Central memory CD8-positive, alpha-beta T cell (primary cell): ENCODE measurements at places on chromosomes 5 and 9.

- H3K4me3 ChIP-seq, result no peak overlapping the region
- H3K4me1 ChIP-seq, result no peaks in the 10 kb centered on the region
- no peak overlapping the region for H3K27ac ChIP-seq
- no peaks in the 10 kb centered on the region for H3K36me3 ChIP-seq
- no peak for DNase-seq
- no peaks in the 10 kb centered on the region for H3K27me3 ChIP-seq
These were observed 56.4 kb upstream of the TMC1 start for GRCh38 chr9:72464857-72465592.

DNA sequence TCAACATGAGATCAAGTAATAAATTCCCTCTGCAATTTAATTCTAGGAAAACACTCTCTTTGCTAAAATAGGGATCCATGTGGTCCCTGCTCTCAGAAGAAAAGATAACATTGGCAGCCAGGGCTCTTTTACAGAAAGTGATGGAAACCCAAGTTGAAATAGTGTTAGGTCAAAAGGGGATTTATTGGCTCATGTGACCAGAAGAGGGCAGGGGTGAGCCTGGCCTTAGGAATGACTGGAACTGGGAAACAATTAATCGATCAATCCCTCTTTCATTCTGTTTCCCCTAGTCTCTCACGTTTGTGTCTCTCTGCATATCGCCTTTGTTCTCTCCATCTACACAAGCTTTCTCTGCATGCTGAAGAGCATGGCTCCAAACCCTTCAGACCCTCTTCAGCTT is 58.3 kb upstream of the ALDH1B1 start:
- DNase-seq, result no peak
- no peaks in the 10 kb centered on the region for H3K4me1 ChIP-seq
- H3K36me3 ChIP-seq, result no peaks in the 10 kb centered on the region
- H3K27ac ChIP-seq, result no peak overlapping the region
- peaks cover 16% of the 10 kb centered on the region for H3K27me3 ChIP-seq

- no peak overlapping the region for H3K4me3 ChIP-seq
- no peaks in the 10 kb centered on the region for H3K27me3 ChIP-seq
- no peak for DNase-seq
- peaks cover 59% of the 10 kb centered on the region for H3K36me3 ChIP-seq
These were observed 33.4 kb downstream of the LPCAT1 start for GRCh38 chr5:1490376-1490775.

GRCh38 chr5:115738830-115739229 is 77.6 kb downstream of the CDO1 start:
- H3K36me3 ChIP-seq, result peaks cover 1% of the 10 kb centered on the region
- no peaks in the 10 kb centered on the region for H3K4me1 ChIP-seq
- H3K27me3 ChIP-seq, result peaks cover 61% of the 10 kb centered on the region
- no peak overlapping the region for H3K4me3 ChIP-seq
- no peak for DNase-seq

GRCh38 chr5:180294913-180295555 is 3.2 kb upstream of the MAPK9 start:
- H3K36me3 ChIP-seq, result peaks cover 18% of the 10 kb centered on the region
- H3K4me3 ChIP-seq, result no peak overlapping the region
- H3K27me3 ChIP-seq, result peaks cover 7% of the 10 kb centered on the region
- no peak for DNase-seq
- H3K4me1 ChIP-seq, result peaks cover 34% of the 10 kb centered on the region

- no peaks in the 10 kb centered on the region for H3K27me3 ChIP-seq
- peaks cover 63% of the 10 kb centered on the region for H3K4me1 ChIP-seq
- peaks cover 21% of the 10 kb centered on the region for H3K36me3 ChIP-seq
- peak overlapping the region; percentile 86 for H3K4me3 ChIP-seq
These were observed 21.1 kb upstream of the TERT start for GRCh38 chr5:1315709-1316587.

GRCh38 chr9:89380437-89381307 is 62.4 kb downstream of the SECISBP2 start:
- H3K27me3 ChIP-seq, result no peaks in the 10 kb centered on the region
- DNase-seq, result no peak
- H3K4me3 ChIP-seq, result no peak overlapping the region
- H3K4me1 ChIP-seq, result peaks cover 31% of the 10 kb centered on the region
- H3K27ac ChIP-seq, result no peak overlapping the region

DNA sequence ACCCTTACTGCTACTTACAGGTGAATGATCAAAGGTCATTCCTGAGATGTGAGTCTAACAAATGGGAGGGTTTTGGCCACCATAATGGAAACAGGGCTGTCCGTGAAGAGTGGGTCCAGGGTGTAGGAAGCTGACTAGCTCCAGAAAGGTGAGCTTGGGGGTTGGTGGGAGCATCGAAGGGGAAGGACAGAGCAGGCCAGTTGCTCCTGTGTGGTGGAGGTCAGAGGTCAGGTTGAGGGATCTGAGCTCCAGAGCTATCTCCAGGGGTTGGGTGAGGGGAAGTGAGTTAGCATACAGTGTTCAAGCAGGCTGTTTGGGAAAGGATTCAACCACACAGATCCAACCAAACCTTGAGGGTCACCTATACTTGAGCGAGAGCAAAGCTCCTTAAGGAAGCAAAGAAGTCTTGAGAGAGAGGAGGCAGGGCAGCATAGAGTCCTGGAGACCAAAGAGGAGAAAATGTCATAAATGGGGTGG is 18.7 kb upstream of the GLDC start:
- no peaks in the 10 kb centered on the region for H3K4me1 ChIP-seq
- H3K4me3 ChIP-seq, result no peak overlapping the region
- no peak overlapping the region for H3K27ac ChIP-seq
- no peak for DNase-seq
- peaks cover 2% of the 10 kb centered on the region for H3K36me3 ChIP-seq

DNA sequence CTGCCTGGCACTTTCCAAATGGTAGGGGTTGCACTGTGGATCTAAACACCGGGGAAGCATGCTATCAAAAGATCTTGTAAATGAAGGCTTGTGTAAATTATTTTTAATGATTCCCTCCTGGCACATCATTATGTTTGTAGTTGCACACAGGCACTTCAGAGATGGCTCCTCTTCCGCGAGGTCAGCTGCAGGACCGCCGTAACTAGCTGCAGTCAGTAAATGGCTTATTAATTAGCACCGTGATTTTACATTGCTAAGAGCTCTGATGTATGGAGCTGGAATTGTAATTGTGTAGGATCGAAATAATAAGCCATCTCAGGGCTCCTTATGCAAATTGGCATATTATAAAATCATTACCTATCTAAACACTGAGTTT is 397.6 kb upstream of the IRX1 start:
- no peaks in the 10 kb centered on the region for H3K4me1 ChIP-seq
- H3K36me3 ChIP-seq, result no peaks in the 10 kb centered on the region
- H3K27me3 ChIP-seq, result no peaks in the 10 kb centered on the region

GRCh38 chr9:96459268-96460007 is 9.5 kb downstream of the HABP4 start:
- no peak overlapping the region for H3K4me3 ChIP-seq
- no peaks in the 10 kb centered on the region for H3K27me3 ChIP-seq
- no peak for DNase-seq
- H3K4me1 ChIP-seq, result no peaks in the 10 kb centered on the region
- peaks cover 9% of the 10 kb centered on the region for H3K36me3 ChIP-seq

GRCh38 chr9:4583001-4583400 is 79.1 kb upstream of the PLPP6 start:
- H3K4me1 ChIP-seq, result peaks cover 4% of the 10 kb centered on the region
- no peak overlapping the region for H3K27ac ChIP-seq
- H3K4me3 ChIP-seq, result no peak overlapping the region
- no peaks in the 10 kb centered on the region for H3K27me3 ChIP-seq
- H3K36me3 ChIP-seq, result no peaks in the 10 kb centered on the region
- no peak for DNase-seq

DNA sequence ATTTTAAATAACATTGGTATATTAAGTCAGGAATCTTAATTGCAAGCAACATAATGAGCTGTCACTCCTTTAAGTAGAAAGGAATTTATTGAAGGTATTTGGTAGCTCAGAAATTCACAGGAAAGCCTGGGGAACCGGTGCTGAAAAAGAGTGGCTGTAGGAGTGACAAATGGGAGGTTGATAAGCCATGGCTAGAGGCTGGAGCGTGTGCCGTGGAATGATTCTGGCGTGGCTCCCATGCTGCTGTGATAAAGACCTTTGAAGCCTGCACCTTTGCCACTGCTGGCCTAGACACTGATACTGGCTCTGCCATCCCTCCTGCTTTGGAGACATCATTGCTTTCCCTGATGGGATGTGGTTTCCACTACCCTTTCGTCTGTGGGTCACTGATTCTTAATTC is 65.7 kb upstream of the ATG10 start:
- DNase-seq, result no peak
- no peak overlapping the region for H3K4me3 ChIP-seq
- H3K36me3 ChIP-seq, result no peaks in the 10 kb centered on the region
- no peak overlapping the region for H3K27ac ChIP-seq
- H3K4me1 ChIP-seq, result no peaks in the 10 kb centered on the region
- H3K27me3 ChIP-seq, result no peaks in the 10 kb centered on the region

DNA sequence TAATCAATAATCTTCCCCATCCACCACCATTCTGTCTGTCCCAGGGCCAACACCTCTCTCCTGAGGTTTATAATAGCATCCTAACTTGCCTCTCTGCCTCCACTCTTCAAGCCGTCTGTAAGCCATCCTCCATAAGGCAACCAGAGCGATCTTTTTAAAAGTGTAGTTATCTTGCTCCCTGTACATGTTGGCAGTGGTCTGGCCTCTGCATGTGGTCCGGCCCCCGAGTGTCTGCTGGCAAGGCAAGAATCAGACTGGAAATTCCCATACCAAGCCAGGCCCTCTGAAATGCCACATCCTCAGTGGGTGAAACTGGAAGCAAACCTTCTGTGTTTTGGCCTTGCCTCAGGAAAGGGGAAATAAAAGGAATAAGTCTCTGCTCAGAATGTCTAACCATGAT is 17.0 kb downstream of the TTLL11 start:
- peaks cover 5% of the 10 kb centered on the region for H3K4me1 ChIP-seq
- H3K27ac ChIP-seq, result no peak overlapping the region
- H3K36me3 ChIP-seq, result peaks cover 1% of the 10 kb centered on the region
- no peaks in the 10 kb centered on the region for H3K27me3 ChIP-seq

DNA sequence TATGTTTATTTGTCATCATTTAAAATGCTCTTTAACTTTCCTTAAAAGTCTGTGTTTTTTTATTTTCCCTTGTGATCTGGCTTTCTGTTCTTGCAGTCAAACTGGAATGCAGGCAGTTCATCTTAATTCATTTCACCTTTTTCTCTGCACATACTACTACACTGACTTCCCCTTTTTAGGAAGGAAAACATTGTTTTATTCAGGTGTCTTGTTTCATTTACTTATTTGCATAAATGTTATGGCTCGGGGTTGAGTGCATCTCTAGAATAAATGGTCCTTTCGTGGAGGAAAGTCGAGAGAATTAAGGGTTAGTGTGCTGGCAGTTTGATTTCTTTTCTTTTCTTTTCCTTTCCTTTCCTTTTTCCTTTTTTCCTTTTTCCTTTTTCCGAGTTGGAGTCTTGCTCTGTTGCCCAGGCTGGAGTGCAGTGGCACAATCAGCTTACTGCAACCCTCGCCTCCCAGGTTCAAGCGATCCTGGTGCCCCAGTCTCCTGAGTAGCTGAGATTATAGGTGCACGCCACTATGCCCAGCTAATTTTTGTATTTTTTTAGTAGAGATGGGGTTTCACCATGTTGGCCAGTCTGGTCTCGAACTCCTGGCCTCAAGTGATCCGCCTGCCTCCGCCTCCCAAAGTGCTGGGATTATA is 76.0 kb upstream of the LRRC70 start:
- H3K4me3 ChIP-seq, result no peak overlapping the region
- H3K4me1 ChIP-seq, result no peaks in the 10 kb centered on the region
- H3K27me3 ChIP-seq, result no peaks in the 10 kb centered on the region
- no peak for DNase-seq
- peaks cover 13% of the 10 kb centered on the region for H3K36me3 ChIP-seq

DNA sequence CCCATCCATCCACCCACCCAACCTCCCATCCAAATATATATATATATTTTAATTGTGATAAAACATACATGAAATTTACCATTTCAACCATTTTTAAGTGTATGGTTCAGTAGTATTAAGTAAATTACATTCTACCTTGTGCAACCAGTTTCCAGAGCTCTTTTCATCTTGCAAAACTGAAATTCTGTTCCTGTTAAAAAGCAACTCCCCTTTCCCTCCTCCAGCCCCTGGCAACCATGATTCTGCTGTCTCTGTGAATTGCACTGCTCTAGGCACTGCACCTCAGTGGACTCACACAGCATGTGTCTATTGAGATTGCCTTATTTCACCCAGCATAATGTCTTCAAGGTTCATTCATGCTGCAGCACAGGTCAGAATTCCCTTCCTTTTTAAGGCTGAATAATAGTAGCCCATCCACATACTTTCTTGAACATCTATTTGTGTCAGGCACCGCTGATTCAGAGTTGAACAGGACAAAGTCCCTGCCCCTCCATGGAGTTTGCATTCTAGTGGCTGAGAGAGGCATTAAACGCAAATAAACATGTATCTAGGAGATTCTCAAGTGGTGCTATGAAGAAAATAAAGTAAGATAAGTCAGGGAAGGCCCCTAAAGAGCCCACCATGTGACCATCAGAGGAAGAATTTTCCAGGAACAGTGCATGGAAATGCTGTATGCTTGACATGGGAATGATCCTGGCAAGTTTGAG is 24.0 kb downstream of the CSF1R start:
- H3K36me3 ChIP-seq, result no peaks in the 10 kb centered on the region
- peaks cover 8% of the 10 kb centered on the region for H3K4me1 ChIP-seq
- no peak overlapping the region for H3K27ac ChIP-seq

GRCh38 chr9:19479874-19480273 is 71.1 kb downstream of the ACER2 start:
- H3K4me3 ChIP-seq, result no peak overlapping the region
- DNase-seq, result no peak
- no peaks in the 10 kb centered on the region for H3K36me3 ChIP-seq
- no peaks in the 10 kb centered on the region for H3K4me1 ChIP-seq
- H3K27ac ChIP-seq, result no peak overlapping the region
- peaks cover 45% of the 10 kb centered on the region for H3K27me3 ChIP-seq

GRCh38 chr5:14339468-14339867 is 196.3 kb downstream of the TRIO start:
- peaks cover 2% of the 10 kb centered on the region for H3K36me3 ChIP-seq
- no peaks in the 10 kb centered on the region for H3K27me3 ChIP-seq
- no peak for DNase-seq
- no peak overlapping the region for H3K27ac ChIP-seq
- no peaks in the 10 kb centered on the region for H3K4me1 ChIP-seq

DNA sequence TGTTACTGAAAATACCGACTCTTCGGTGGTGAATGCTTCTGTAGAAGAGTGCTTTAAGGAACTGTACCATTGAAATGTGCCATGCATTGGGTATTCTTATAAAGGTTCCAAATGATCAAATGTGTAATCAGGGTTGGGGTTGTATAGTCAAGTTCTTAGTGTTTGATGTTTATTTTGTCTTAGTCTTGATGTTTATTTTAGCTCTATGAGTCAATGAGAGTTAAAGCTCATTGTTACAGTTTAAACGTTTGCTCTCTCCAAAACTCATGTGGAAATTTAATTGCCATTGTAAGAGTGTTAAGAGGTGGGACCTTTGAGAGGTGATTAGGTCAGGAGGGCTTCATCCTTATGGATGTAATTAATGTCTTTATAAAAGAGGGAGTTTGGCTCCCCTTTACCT is 153.0 kb downstream of the FER start:
- H3K36me3 ChIP-seq, result no peaks in the 10 kb centered on the region
- no peak overlapping the region for H3K4me3 ChIP-seq
- H3K27me3 ChIP-seq, result no peaks in the 10 kb centered on the region
- DNase-seq, result no peak
- H3K4me1 ChIP-seq, result peaks cover 6% of the 10 kb centered on the region

GRCh38 chr5:84438456-84438855 is 53.8 kb upstream of the EDIL3 start:
- peaks cover 1% of the 10 kb centered on the region for H3K36me3 ChIP-seq
- H3K27ac ChIP-seq, result no peak overlapping the region
- no peak for DNase-seq
- H3K4me3 ChIP-seq, result no peak overlapping the region
- H3K27me3 ChIP-seq, result no peaks in the 10 kb centered on the region
